ENCODE measurements at places on chromosomes 12 and 14. TPM values are rescaled to one million over a fixed set of nuclear protein-coding genes. Genes with fewer than 3 reads are reported as not detected.

GRCh38 chr12:105946493-105946901 lies 192.3 kb downstream of the NUAK1 start:
- DNase-seq, result no peak

DNA sequence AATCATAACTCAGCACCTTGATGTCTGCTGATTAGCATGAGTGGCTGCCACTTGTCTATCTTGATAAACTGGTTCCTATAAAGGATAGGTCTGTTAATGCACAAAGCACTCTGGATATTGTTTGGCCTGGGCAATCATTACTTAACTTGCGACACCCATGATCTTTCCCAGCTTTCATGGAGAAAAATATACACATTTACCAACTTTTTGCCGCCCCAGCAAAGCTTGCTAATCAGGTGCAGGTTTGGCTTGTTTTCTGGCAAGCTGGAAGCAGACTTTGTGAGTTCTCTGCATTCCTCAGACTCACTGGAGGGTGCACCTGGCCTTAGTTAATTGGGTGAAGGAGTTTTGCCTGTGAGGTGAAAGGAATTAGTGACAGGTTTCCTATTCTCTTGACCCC lies 1126.4 kb upstream of the FLRT2 start:
- no peak for DNase-seq

GLT1D1 gene
- polyA plus RNA-seq, result 2.0 TPM

ADAM20 gene
- not detected for polyA plus RNA-seq

GRCh38 chr12:93880853-93881522 lies 203.8 kb downstream of the CRADD start:
- DNase-seq, result no peak

Data from muscle of back (tissue), 13 donors.